ENCODE measurements at places on chromosomes 1 and 21.

DNA sequence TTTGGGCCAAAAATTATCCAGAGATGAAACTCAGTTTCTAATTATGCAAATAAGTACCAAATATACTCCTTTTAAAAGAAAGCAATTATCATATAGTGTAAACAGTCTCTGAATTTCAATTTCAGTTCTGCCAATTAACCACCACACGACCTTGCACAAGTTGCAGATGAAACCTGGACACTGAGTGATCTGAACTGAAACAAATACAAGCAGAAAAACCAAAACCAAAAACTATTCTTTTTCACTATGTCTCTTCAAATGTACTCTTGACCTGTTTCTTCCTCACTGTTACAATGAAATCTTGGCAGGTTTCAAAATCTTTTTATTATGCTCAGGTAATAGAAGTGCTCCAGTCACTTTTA lies 79.2 kb downstream of the TYW3 start:
- DNase-seq: no peak

- no peak for DNase-seq
Measured at GRCh38 chr1:39370602-39371001, 120.8 kb upstream of the BMP8A start.

GRCh38 chr21:45995686-45996179 lies 14.2 kb downstream of the COL6A1 start:
- DNase-seq: no peak

DNA sequence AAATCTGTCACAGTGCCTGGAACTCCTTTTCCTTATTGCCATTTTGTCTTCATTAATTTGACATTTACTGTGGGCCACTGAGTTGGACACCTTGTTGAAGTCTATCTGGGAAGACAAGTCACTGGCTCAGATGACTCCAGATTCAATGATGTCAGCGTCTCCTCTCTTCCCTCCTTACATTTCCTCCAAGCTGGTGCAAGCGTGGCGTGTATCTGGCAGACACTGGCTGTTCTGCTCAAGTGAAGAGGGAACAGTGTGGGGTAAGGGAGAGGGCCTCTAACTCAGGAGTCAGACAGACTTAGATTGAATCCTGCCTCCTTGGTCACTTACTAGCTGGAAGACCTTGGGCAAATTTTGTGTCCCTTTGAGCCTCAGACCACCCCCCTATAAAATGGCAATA lies 8.7 kb upstream of the ZNF691 start:
- no peak for DNase-seq

DNA sequence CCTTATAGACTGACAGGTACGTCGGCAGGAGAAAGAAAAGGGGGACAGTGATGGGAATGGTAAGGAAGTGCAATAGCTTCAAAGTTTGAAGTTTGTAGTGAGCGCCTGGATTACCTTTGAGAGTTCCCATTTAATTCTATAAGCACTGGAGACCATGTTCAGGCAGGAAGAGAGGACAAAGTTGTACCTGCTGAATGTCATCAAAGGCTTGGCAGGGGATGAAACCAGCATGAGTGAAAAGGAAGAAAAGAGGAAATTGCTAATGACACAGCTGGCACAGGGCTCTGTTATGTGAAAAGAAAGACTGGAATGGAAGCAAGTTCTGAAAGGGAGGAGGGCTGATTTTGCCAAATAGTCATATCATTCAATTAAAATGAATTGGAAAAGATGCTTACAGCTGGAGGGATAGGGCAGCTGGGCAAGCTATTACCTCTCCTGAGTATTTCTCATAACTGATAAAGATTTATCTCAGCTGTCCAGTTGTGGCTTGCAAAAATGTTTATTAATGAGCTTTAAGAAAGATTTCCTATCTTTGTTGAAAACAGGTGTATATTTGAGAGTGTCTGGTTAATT lies 109.2 kb downstream of the HMCN1 start:
- DNase-seq: no peak

GRCh38 chr1:230145505-230145899 lies 78.5 kb downstream of the GALNT2 start:
- no peak for DNase-seq

Data from germinal center (tissue), 1 donor.